ENCODE measurements at places on chromosomes 5 and 9. TPM values are rescaled to one million over a fixed set of nuclear protein-coding genes. Genes with fewer than 3 reads are reported as not detected.

DNA sequence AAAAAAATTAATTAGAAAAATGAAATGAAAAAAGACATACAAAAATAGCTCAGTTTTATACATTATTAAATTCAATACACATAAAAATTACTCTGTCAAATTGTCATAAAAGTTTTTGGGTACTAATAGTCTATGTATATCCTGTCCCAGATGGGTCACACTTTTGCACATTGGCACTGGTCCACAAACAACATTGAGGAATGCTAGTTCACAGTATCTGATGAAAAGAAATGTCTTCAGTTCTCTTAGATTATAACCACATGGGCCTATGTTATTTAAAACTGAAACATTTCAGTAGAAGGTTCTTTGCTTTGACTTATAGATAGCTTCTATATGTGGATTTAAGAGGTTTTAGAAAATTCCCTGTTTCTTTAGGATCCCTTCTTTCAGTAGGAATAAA lies 39.8 kb downstream of the LNPEP start:
- no peak for DNase-seq

The MZB1 gene
- 1.8 TPM for total RNA-seq

The S100Z gene
- 0.33 TPM for total RNA-seq

DNA sequence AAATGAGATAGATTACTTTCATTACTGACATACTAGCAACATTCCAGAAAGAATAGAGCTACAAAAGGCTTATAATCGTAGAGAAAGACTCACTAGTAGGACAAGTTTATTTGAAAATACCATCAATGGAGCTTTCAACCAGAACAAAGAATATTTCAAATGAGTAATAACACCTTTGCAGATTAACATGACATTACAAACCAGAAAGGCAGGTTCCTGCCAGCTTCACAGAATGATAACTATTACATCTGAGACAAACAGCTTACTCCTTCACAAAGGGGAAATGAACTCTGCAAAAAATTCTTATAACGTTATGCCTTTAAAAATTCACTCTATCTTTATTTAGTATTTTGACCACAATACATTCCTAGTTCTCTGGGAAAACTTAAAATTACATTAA lies 103.1 kb downstream of the EPB41L4A start:
- no peak for DNase-seq

GRCh38 chr5:144196612-144197011 lies 25.9 kb downstream of the KCTD16 start:
- no peak for DNase-seq

The IQGAP2 gene
- total RNA-seq, result 92.8 TPM

- no peak for DNase-seq
These were observed 5.5 kb upstream of the CPEB4 start for GRCh38 chr5:173882632-173883031.

The OLFML2A gene
- 0.56 TPM for total RNA-seq

DNA sequence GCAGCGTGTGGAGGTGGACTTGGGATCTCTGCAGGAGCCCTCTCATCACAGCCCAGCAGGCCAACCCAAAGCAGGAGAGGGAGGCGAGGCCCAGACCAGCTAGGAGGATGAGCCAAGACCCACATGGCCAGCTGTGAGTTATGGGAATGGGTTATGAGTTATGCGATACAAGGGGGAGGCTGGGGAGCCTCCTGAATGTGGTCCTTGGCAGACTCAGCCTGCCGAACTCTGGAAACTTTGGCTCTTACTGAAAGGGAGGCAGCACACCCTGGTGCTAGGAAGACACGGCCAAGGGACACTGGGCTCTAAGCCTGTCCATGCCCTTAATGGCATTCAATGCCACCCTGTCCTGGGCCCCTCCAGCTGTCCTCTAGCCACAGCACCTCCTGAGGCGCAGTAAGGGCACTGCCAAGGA lies 7.7 kb upstream of the VAV2 start:
- DNase-seq, result no peak

- DNase-seq, result no peak
These were observed 8.7 kb downstream of the STK10 start for GRCh38 chr5:172178991-172179989.

- no peak for DNase-seq
These were observed 266.2 kb upstream of the ADAMTSL1 start for GRCh38 chr9:18207735-18208134.

DNA sequence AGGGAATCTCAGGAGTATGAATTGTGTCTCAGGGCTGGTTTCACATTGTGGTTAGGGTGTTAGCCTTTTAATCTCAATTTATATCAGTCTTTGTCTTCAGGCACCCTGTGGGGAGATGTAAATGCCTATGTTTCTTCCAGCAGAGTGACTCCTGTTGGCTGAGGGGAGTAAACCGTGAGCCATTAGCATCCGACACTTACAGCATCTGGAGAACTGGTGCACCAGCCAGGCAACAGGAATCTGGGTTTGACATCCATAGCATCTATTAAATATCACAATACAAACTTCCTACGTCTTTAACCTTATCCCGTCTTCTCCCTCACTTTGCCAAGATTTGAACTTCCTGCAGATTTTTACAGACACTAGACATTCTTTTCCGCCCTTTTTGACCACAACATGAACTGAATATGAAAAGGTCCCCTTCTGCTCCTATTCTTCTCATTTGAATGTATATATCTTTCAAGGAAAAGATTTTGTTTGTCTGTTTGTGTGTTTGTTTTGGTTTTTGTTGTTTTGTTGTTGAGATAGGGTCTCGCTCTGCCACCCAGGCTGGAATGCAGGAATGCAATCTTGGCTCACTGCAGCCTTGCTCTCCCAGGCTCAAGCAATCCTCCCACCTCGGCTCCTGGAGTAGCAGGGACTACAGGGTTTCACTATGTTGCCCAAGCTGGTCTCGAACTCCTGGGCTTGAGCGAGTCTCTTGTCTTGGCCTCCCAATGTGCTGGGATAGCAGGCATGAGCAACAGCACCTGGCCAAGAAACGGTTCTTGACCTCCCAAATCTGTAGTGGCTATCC lies 626.2 kb downstream of the TLR4 start:
- no peak for DNase-seq

The PCDHGB2 gene
- 1.0 TPM for total RNA-seq

DNA sequence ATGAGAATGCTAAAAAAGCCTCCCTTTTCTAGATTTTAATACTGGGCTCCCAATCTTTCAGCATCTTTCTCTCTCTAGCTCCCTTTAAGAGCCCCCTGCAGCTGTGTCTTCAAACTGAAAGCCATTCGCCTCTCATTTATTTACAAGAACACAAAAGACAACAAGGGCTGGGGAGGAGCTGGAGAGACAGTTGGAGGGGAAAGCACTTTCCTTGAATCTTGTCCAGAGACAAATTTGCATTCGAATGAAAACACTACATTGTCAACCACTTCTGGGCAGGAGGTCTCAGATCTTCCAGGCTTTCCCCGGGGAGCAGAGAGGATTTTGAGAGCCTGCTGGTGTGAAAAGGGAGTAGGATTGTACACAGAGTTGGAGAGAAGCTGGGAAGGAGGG lies 518.3 kb downstream of the CTNND2 start:
- DNase-seq, result no peak

The ASPN gene
- 6.4 TPM for total RNA-seq

DNA sequence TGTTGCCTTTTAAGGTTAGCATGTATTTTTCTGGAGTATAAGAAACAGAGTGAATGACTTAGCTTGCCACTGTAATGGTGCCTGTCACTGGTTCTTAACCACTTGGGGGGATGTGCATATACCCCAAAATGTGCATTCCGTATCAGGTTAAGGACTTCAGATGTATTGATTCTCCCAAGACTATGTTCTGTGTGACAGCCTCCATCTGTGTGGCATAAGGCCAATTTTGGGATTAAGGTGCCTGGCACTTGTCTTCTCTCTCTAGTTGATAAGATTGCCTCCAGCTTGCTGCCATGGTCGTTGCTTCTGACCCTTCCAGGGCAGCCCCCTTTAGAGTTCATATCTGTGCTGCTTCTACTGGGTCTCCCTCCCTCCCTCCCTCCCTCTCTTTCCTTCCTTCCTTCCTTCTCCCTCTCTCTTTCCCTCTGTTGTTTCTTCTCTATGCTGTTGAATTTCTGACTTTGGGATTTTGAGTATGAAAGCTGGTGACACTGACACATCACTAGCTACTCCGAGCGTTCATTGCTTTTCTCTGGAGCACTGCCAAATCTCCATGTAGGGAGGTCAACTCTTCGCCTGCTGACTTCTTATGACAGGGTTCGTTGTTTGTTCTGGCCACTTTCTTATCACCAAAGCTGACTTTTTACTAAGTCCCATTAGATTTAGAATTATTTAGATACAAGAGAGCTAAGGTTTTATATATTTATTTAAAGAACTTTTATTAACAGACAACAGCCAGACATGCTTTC lies 31.0 kb downstream of the TNFAIP8 start:
- DNase-seq, result no peak

The NMUR2 gene
- total RNA-seq, result not detected
